ENCODE measurements at places on chromosomes 4 and X. TPM values are rescaled to one million over a fixed set of nuclear protein-coding genes. Genes with fewer than 3 reads are reported as not detected.

- no peak for DNase-seq
Observed at GRCh38 chr4:58564695-58565475, 1454.7 kb upstream of the IGFBP7 start.

TLR10 gene
- not detected for polyA plus RNA-seq

DNA sequence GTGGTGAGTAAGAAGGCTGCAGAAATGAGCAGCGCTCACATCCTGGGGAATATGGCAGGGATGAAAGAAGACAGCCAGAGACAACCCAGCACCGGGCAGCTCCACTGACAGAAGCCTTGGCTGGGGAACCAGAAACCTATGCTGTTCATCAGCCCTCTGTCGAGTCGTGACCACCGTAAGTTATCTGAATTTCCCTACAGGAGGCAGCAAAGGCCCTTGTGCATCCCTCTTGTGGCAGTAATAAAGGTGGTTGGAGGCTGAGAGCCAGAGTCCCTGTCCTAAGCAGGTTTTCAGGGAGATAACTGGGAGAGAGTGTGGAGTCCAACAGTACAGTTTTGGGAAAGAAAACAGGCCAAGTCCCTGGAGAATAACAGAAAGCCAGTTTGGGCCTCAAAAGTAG, 194.0 kb upstream of the BOD1L1 start:
- no peak for DNase-seq

DNA sequence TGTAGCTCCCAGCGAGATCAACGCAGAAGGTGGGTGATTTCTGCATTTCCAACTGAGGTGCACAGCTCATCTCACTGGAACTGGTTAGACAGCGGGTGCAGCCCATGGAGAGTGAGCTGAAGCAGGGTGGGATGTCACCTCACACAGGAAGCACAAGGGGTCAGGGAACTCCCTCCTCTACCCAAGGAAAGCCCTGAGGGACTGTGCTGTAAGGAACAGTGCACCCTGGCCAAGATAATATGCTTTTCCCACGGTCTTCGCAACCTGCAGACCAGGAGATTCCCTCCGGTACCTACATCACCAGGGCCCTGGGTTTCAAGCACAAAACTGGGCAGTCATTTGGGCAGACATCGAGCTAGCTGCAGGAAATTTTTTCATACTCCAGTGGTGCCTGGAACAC, 216.4 kb upstream of the TET2 start:
- DNase-seq, result no peak

GRIA3 gene
- not detected for polyA plus RNA-seq

STOX2 gene
- 2.7 TPM for polyA plus RNA-seq

- DNase-seq, result no peak
Observed at GRCh38 chr4:39170301-39170700, 12.0 kb upstream of the WDR19 start.

DNA sequence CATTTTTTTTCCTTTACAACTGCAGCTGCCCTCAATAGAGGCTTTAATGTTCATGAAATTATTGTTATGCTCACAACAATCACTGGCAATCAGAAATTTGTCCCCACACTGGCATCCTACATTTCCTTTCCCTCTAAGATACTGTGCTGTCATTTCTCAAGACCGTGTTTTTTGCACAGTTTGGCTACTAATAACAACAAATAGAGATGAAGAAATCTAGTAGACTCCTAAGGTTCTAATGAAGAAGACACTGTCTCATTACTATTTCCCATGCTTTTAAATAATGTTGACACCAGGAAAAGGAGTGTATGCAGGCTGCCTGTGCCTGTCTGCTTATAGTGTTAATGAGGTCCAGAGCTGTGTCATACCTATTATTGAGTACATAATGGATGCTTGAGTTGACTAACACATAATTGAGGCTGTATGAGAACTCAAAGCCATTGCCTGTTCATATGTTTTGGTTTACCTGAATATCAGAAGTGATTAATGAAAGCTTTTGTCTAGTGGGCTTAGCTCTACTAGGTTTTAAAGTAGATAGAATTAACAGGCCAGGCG, 1.5 kb upstream of the EIF4E start:
- no peak for DNase-seq

- DNase-seq, result no peak
Observed at GRCh38 chrX:47586043-47586787, 4.0 kb downstream of the TIMP1 start.

FANCB gene
- 5.3 TPM for polyA plus RNA-seq

DNA sequence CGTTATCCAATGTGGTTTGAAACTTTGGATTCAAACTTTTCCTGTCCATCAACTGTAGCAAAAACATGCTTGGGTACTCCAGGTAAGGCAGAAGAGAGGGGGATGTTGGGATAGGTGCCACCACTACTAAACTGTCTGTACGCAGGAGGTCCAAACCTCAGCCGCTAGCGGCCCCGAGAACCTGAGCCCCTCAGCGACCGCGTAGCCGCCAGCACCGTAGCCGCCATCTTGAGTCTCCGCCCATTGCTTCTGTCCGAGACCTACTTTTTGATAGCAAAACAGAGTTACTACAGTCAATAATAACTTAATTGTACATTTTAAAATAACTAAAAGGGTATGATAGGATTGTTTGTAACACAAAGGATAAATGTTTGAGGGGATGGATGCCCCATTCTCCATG, 119.9 kb upstream of the GRID2 start:
- DNase-seq, result no peak

DNA sequence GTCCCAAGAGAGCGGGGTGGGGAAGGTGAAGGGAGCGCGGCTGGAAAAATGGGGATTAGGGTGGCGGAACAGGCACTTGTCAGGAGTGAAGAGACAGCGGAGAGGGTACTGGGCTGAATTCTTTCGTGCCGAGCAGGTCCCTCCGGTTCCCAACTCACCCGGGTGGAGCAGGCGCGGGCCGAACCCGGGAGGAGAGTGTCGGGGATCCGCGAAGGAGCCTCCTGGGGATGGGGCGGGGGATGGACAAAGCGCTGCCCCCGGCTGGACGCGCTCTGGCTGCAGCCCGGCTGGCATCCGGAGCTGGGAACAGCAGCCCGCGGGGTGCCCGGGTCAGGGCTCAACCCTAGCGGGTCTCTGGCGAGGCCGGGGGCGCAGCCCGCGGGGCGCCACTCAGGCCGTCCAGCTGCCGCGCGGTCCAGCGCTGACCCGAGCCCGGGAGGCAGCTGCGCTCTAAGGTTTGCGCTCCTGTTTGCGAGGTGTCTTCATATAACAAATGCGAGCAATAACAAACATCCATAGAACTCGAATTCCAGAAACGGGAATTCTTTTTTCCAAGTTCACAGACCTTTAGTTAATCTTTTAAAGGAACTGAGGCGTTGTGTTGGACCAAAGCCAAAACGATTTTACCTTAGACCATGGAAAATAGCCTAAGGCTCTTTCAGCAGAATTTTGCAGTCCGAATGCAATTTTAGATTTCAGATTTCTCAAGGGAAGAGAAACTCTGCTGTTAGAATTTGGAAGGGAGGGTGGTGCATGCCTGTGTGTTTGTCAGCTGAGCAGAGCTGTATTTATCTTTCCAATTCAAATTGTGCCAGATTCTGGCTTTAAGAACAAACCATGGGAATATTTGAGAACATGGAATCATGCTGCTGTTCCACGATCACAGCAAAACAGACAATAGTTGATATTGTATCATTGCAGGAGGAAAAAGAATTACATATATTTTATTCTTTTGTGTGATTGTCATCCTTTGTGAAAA, 744 bp downstream of the NPY5R start:
- peak; percentile 4 for DNase-seq

DNA sequence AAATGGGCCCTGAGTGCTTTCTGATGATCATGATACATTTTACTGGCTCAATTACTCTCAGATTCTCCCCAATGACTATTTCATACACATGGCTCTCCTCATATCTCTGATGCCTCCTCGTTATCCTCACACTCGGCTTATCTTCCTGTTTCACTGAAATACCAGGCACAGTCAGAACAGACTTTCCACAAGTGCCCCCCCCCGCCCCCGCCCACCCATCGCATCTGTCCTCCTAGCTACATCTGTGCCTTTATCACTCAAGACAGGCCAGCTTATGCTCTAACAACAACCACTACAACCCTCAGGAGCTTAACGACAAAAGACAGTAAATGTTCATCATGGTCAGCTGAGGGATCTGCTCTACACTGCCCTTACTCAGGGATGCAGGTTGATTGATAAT, 610.6 kb upstream of the DIPK2B start:
- no peak for DNase-seq

PRDM8 gene
- 0.10 TPM for polyA plus RNA-seq

- DNase-seq, result no peak
Observed at GRCh38 chr4:83276299-83277040, 8.1 kb downstream of the COQ2 start.

DNA sequence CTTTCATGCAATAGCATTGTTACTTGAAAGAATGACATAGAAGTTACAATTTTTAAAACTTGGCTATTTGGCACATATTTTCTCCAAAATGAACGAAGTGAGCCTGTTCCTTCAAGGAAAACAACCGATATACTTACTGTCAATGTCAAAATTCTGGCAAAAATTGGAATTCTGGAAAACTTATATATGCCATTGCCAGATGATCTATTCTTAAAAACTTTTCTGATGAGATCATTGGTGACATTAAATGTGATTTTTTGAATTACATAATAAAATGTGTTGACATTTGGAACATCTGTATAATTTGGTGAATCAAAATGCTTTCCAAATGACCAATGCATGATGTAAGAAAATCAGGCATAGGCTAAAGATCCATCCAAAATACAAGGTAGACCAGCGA, 209.0 kb downstream of the SCFD2 start:
- no peak for DNase-seq

GRCh38 chrX:151912221-151912620, 468 bp upstream of the MAGEA4 start:
- DNase-seq, result no peak

- no peak for DNase-seq
Observed at GRCh38 chrX:19599253-19599652, 83.9 kb upstream of the MAP3K15 start.

LIMCH1 gene
- polyA plus RNA-seq, result 51.6 TPM

DNA sequence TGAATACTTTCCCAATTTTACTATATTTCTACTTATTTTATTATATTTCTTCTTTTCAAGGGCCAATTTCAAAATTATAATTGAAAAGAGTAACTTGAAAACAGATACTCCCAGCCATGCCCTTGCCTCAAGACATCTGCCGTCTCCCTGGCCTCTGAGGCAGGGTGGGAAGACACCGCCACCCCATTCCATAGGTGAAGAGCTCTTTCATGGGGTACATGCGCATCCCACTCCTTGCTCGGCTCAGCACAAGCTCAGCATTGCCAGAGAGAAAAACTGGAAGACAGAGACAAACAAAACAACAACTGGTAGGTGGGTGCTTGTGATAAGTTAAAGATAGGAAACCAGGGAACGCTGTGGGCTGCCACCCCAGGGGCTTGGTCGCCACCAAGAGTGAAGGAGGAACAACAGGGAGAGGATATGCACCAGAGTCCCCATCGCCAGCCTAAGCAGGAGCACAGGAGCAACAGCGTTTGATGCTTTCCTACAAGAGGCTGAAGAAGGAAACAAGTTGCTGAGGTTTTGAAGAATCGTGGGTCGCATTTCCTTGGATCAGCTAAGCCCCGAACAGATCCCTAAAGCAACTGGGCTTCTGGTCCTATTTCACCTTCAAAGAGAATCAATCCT, 11.3 kb downstream of the TMEM154 start:
- no peak for DNase-seq

GRCh38 chr4:60992037-60992436, 208.1 kb upstream of the ADGRL3 start:
- no peak for DNase-seq

DNA sequence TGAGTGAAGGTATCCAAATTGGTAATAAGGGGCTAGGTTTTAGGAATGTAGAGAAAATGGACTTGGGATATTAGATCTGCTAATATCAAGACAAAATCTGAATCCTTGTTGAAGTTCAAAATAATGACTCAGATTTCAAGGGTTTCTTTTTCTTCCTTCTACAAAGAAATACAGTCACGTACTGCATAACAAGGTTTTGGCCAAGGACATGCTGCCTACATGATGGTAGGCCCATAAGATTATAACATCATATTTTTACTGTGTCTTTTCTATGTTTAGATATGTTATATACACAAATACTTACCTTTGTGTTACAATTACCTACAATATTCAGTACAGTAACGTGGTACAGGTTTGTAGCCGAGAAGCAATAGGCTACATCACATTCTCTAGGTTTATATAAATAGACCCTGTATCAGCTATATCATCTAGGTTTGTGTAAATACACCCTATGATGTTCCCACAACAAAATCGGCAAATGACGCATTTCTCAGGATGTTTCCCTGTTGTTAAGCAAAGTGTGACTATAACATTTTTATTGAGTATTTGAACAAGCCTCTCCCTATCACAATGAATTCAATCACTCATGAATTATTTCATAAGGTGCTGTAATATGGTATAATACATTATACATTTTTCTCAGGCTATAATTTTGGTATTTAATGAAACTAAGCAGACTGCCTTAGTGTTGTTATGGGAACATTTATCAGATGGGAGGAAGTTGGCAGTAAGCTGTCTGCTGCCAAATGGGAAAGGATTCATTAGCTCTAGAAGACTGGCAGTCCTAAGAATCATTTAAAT, 186.3 kb downstream of the PPP3CA start:
- DNase-seq, result no peak

DNA sequence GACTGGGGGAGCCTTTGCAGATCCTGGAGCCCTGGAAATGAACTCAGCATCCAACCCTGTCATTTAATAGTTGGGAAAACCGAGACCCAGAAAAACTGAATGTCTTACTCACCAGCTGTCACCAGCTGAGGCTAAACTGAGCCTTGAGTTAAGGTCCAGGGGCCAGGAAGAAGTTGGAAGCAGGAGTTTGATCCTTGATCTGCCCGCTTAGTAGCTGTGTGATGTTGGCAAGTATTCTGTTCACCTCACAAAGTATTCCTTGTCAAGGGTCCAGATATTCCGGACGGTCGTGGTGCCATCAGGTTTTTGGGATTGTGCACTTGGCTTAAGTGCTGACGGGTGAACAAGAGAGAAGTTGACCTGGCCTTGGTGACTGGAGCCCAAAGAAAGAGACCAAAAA, 30.7 kb upstream of the PROM1 start:
- no peak for DNase-seq

GRCh38 chrX:22366166-22366702, 93.5 kb downstream of the CBLL2 start:
- no peak for DNase-seq

DNA sequence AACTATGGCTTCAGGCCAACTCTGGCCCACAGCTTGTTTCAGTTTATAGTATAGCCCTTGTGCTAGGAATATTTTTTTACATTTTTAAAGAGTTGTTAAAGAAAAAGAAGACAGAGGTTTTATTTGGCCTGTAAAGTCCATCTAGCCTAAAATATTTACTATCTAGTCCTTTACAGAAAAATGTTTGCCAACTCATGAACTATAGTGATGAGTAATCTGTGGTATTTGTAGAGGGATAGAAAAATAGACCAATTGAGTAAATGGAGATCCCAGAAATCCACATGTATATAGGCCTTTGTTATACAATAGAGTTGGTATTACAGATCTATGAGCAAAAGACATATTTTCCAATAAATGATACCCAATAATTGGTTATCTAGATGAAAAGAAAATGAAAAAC, 288.7 kb downstream of the PRDM5 start:
- no peak for DNase-seq

SLC38A5 gene
- polyA plus RNA-seq, result 0.44 TPM

TMSB15C gene
- 0.79 TPM for polyA plus RNA-seq
